ENCODE measurements at places on chromosomes 6 and 20.

DNA sequence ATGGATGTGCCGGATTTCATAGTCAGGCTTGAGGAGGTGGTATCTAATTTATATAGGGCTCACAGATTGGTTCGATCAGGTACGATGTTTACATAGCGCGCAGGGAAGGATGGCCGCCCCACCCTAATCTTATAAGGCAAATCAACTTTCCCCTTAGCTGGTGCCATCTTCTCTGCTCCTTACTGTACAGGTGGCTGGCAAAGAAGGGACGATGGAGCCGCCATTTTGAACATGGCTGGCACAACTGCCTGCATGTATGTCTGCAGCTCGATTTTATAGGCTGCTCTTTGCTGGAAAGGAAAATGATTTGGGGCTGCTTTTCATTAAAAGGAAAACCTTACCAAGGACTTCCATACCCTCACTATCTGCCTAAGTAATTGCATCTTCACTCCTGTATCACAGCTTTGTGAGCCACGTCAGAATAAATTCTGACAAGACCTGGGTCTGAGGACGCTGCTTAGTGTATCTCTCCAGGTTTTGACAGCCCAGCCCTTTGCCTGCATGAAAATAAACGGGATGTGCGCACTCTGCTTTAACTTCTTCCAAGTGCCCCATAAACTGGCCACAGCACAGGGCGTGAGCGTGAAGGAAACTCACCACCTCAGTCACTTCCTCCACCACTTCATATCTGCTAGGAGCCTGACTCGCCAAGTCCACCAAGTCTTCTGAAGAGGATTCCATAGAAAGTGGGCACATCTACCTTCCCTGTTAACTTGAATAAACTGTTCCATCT, 109.4 kb upstream of the ARMC2 start:
- no peak for DNase-seq

DNA sequence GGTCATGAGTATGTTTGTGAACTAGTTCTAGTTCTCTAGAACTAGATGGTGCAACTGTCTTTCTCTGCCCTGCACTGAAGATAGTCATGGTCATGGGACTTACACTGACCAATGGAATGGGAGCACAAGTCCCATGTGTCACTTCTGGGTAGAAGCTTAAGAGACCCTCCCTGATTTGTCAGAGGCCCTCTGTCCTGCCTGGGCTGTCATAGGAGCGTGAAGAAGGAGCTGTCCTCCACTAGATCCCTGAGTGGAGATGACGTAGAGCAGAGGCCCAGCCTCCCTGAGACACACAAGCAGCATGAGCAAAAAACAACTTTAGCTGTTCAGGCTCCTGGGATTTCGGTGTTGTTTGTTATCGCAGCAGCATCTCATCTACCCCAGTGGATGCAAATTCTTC, 514.5 kb downstream of the PREX1 start:
- no peak for DNase-seq

DNA sequence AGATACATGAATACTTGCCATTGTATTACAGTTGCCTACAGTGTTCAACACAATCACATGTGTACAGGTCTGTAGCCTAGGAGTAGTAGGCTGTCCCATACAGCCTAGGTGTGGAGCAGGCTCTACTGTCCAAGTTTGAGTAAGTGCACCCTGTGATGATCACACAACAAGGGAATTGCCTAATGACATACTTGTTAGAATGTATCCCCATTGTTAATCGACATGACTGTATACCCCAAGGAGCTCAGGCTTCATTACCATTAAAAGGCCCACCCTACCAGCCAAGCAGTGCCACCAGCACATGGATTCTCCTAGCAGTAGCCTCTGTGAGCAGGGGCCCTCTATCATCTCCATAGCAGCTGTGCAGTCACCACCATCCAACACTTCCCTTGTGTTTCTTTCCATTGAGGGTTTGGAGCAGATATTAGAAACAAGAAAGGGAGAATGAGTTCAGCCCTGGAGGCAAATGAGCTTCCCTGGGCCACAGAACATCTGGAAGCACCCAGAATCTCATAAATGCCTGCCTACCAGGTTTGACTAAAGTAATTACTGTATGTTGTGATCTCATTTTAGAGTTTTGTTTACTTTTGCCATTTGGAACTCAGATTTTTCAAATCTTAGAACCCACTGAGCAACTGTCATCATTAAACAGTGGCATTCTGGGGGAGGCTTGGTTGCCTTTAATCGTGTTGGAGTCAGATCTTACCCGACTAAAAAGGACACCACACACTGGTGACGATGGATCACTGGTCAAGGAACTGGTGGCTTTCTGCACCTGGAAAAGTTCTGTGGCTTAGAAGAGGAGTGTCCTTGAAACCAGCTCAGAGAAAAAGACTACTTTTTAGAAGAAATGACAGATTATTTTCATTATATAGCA, 104.9 kb downstream of the TULP4 start:
- no peak for DNase-seq

DNA sequence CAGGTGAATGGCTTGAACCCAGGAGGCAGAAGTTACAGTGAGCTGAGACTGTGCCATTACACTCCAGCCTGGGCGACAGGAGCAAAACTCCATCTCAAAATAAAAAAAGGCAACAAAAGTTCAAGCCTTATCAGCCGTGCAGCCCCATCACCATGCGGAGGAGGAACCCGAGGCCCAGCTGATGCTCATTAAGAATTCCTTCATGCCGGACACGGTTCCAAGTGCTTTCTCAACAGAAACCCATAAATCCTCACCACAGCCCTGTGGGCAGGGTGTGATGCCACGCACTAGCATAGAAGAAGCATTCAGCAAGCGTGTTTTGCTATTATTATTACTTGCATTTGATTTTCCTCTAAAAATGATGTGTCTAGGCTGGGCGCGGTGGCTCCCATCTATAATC, 56.3 kb downstream of the PREX1 start:
- no peak for DNase-seq

GRCh38 chr6:34272013-34272926, 23.5 kb upstream of the SMIM29 start:
- no peak for DNase-seq

DNA sequence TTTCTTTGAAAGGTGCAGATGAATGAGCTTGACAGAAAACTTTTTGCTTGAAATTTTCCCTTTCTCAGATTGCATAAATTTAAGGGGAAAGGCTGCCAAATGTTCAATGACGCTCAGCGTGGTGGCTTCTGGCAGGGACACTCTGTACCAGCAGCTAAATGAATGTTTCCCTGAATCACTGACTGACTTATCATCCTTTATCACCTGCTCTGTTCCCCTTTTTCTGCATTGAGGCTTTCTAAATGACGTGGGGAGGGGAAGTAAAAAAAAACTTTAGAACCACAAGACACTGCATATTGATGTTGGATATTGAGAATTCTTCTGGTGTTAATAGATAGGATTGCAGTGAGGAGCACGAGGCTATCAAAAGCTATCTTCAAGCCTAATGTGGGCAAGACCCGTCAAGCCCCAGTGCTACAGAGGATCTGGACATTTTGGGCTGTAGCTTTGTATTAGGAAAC, 46.9 kb upstream of the ENPP5 start:
- no peak for DNase-seq

DNA sequence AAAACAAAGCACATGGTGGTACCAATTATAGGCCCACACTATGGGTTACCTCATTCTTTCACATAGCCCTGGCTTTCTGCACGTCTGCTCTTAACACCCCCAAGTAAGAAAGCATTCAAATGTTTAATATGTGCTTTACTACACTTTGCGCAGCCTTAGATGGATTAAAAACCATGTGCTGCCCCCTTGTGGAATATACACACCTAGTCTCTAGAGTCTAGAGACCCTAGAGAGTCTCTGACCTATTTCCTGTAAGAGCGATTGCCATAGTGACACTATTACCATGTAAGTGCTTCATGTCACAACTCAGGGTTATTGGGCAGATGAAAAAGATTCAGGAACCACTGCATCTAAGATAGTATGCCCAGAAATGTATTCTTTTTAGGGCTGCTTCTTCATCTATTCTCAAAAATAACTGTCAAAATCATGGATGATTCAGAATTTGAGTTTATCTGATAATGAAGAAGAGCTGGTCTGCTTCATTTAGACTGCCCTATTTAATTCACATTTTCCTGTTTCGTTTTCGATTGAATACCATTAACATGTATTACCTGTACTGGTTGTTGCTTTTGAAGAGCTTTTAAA, 186.3 kb downstream of the ADGB start:
- DNase-seq, result peak; percentile 46

DNA sequence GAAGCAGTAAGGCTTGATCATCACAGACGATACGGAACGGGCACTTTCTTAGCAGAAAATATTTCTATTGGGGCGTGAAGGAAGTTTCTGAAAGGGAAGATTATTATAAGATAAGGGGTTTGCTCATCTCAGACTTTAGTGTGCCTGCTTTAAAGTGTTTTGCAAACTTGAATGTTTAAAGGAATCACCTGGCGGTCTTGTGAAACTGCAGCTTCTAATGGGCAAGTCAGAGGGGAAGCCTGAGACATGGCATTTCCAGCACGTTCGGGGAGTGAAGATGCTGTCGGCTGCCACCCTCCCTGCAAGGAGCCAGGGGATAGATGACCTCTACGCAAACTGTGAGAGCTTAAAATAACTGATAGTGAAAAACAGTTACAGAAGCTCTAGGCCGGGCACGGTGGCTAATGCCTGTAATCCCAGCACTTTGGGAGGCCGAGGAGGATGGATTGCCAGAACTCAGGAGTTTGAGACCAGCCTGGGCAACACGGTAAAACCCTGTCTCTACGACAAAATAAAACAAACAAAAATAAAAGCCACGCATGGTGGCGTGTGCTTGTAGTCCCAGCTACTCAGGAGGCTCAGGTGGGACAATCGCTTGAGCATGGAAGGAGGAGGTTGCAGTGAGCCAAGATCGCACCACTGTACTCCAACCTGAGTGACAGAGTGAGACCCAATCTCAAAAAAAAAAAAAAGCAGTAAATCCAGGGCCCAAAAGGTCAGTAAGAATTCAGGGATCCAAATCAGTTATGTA, 2.3 kb upstream of the KIF16B start:
- DNase-seq, result no peak

DNA sequence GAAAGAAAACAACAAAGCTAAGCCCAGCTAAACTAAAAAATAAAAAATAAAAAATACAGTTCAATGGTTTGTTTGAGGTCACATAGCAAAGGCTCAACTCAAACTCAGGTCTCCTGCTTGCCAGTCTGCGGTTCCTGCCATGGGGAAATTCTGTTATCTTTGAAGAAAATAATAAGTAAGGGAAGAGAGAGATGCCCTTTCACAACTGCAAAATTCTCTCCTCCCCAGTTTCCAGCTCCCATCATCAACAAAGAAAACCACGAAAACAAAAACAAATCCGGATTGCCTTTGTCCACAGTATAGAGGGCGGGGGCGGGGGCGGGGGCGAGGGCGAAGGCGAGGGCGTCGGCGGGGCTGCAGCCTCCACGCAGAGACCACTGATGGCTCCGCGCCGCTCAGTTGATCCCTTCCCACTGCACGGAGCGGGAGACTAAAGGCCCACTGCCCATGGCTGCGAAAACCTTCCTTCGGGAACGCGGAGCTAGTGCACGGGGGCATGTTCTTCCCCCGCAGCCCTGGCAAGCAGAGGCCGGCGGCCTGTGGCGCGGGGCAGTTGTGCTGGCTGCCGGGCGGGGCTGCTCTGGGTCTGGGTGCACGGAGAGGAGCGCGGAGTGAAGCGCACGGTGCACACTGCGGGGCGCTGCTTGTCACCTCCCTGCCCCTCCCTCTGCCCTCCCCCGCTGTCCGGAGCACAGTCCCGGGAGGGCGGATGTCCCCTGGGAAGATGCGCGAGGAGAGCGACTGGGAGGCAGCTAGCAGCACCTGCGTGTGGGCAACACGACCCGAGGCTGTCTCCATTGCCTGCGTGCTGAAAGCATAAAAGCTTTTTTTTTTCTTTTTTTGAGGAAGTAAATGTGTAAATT, 54.1 kb upstream of the TPD52L1 start:
- DNase-seq, result peak; percentile 2

DNA sequence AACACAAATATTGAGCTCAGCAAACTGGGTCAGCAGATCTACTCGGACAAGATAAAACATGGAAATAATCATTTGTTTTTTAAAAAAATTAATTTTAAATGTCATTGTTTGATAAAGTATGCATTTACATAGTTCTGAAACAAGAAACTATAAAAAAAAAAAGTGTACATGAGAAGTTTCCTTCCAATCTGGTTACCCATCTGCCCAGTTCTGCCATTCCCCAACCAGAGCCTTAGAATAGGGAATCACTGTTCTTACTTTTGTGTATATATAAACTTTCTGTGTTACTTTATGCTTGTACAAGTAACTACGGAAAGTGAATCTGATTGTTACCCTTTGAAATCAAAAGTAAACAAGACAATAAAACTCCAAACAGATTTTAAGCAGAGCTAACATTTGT, 791.4 kb downstream of the HACE1 start:
- no peak for DNase-seq

DNA sequence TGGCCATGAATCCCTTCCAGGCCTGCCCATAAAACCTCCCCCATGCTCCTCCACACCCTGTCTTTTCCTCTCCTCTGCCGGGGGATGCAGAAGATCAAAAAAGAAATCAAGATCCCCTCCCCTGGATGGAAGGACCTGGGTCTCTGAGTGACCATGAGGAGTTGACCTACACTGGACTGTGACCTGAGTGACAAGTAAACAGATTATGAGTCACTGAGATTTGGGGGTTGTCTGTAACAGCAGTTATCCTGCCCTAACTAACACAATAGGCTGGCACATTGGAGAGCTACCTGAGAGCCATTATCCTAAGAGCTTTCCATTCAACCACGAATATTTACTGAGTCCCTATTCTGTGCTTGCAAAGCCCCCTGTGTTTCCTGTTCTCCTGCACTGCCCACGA, 28.4 kb upstream of the SIRPA start:
- no peak for DNase-seq

DNA sequence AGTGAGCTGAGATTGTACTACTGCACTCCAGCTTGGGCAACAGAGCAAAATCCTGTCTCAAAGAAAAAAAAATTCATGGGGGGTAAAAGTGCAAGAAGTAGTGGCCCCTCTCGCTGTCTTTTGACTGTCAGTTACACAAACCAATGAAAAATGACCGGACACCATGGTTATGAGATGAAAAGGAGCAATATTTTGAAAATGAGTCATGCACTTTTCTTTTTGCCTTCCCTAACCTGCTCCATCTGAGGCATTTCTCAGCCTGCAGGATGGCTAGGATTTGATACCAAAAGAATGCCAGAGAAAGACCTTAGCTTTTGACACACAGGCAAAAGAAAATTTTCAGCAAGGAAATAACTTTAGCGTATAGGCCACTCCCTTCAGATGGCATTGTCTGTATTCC, 181.7 kb upstream of the ARID1B start:
- no peak for DNase-seq

- DNase-seq, result no peak
Measured at GRCh38 chr6:34723203-34723602, 26.6 kb upstream of the ILRUN start.

DNA sequence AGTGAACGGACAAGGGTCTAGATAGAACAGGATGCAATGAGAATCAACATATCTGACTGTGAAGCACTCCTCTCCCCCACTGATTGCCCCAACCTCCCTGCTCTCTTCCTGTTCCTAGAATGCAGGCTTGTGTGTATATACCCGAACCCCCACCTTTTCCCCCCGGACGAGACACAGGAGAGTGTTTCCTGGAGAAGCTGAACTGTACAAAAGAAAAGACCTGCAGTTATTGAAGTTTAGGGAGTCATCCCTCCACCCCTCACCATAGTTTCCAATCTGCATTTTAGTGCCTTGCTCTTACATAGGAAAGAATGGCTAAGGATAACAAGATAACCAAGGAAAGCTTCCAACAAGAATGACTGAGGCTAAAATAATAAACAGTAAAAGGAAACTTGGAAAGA, 55.5 kb upstream of the PDE10A start:
- no peak for DNase-seq
